ENCODE measurements at places on chromosomes 1 and 21.

GRCh38 chr1:60152891-60153290 lies 79.3 kb upstream of the C1orf87 start:
- no peak for DNase-seq

DNA sequence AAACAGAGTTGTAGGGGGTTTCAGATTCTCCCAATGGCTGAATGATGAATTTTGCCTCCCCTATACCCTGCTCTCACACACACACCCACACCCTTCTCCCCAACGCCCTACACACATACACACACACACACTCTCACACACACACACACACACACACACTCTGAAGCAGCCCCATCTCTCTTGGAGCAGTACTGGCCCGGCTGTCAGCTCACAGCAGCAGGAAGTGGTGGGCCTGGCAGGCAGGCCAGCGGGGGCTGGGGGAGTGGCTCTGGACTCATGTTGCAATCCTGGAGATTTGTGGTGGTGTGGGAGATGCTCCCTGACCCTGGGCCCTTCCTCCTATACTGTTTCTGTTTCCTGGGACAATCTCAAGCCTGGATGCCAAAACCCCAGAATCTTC lies 2.2 kb downstream of the IKBKE start:
- DNase-seq, result peak; percentile 91

DNA sequence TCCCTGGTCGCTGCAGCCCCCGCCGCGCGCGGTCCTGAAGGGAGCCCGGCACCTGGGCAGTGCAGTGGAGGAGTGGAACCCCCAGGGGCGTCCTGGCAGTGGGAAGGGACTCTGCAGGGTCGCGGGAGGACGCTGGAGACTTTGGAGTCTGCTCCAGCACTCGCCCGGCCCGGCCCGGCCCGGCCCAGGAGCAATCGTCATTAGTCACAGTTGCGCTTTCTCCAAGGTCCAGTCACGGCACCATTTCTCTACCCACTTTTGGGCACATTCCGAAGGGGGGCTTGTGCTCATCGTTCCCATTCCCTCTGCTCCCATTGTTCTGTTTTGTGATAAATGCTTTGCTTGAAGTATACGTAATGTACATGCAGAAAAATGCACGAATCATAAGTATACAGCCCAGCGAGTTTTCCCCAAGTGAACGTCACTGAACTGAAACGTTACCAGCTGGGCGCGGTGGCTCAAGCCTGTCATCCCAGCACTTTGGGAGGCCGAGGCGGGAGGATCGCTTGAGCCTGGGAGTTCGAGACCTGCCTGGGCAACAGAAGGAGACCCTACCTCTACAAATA lies 999 bp downstream of the THAP3 start:
- peak; percentile 1 for DNase-seq

GRCh38 chr1:64235181-64235580 lies 31.8 kb downstream of the UBE2U start:
- no peak for DNase-seq

DNA sequence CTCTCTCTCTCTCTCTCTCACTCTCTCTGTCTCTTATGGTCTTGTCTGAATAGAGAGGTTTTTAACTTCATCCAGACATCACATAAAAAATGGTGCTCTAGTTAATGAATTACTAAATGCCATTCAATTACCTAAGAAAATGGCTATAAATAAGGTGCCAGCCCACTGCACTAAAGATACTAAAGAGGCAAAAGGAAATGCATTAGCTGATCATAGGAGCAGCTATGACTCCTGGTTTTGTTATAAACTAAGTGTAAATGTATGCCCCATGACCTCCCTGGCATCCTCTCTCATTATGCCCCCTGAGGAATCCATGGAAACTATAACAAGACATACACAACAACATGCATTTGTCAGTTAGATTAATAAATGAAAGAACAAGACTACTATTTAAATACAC lies 57.5 kb upstream of the PDC start:
- no peak for DNase-seq

- DNase-seq, result no peak
These were observed 155.6 kb downstream of the SDCCAG8 start for GRCh38 chr1:243411472-243411871.

GRCh38 chr21:26550326-26550725 lies 22.8 kb downstream of the CYYR1 start:
- DNase-seq, result no peak

- DNase-seq, result no peak
These were observed 16.3 kb upstream of the MTARC1 start for GRCh38 chr1:220770245-220770913.

- DNase-seq, result no peak
These were observed 81.3 kb upstream of the COL6A1 start for GRCh38 chr21:45900034-45900868.

- DNase-seq, result no peak
These were observed 3.6 kb downstream of the OTUD3 start for GRCh38 chr1:19885821-19886220.

DNA sequence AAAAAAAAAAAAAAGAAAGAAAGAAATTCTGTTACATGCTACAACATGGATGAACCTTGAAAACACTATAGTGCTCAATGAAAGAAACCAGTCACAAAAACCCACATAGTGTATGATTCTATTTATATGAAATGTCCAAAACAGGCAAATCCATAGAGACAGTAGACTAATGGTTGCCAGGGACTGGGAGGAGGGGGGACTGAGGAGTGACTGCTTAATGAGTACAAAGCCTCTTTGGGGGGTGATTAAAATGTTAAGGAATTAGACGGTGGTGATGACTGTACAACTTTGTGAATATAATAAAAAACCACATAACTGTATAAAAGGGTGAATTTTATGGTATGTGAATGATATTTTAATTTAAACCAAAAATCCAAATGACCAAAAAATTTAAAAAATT lies 116.0 kb upstream of the GUCA2B start:
- no peak for DNase-seq

GRCh38 chr1:190416239-190416638 lies 61.4 kb downstream of the BRINP3 start:
- no peak for DNase-seq

DNA sequence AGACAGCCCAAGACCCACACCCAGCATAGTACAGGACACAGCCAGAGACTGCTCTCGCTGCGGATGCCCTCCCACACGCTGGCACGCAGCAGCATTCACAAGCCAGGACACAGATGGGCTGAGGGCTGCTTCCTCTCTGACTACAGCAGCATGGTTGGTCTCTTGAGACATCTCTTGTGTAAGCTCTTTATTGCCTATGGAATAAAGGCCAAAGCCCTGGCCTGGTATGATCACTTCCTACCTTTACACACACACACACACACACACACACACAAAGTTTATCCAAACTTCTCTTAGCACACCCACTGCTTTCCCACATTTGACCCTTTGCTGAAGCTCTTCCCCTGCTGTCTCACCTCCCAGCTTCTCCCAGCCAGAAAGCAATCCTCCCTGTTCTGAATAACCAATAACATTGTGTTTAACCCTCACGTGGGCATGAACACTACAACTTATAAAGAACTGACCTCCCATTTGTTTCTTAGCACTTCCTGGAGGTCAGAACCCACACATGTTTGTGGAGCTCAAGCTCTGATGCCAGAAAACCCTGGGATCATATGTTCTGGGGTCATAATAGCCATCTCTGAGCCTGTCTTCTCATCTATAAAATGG lies 1.2 kb upstream of the LUZP1 start:
- DNase-seq, result peak; percentile 98

GRCh38 chr1:182633657-182634281 lies 29.6 kb upstream of the RGS16 start:
- no peak for DNase-seq

DNA sequence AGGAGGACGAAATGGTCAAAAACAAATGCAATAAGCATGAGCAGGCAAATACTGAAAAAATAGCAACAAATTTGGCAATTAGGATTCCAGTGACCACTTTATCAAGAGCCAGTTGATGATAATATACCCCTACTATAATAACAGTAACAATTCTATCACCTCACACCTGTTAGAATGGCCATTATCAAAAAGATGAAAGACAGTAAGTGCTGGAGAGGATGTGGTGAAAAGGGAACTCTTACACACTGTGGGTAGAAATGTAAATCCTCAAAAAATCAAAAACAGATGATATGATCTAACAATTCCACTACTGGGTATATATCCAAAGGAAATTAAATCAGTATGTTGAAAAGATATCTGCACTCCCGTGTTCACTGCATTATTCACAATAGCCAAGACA lies 114.3 kb upstream of the GFI1 start:
- no peak for DNase-seq

GRCh38 chr1:6109688-6110087 lies 64.0 kb downstream of the KCNAB2 start:
- DNase-seq, result no peak

- DNase-seq, result no peak
These were observed 285.2 kb downstream of the PTGER3 start for GRCh38 chr1:70762386-70762785.

GRCh38 chr1:31409946-31410858 lies 2.8 kb upstream of the SERINC2 start:
- no peak for DNase-seq

DNA sequence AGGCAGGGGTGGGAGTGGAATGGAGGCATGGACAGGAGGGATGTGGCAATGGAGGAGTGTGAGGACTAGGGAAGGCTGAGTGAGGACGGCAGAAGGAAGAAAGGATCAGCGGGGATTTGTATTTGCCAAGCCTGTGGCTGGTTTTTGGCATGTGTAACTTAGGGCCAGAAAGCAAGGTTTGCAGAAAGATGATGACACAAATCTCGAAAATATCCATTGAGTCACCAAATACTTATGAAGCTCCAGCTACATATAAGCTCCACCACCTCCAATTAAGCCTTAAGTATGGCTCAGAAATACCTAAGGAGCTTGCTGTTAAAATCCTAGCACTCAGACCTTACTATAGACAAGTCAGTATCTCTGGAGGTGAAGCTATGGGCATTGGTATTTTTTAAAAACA lies 90.1 kb downstream of the OMA1 start:
- DNase-seq, result no peak

DNA sequence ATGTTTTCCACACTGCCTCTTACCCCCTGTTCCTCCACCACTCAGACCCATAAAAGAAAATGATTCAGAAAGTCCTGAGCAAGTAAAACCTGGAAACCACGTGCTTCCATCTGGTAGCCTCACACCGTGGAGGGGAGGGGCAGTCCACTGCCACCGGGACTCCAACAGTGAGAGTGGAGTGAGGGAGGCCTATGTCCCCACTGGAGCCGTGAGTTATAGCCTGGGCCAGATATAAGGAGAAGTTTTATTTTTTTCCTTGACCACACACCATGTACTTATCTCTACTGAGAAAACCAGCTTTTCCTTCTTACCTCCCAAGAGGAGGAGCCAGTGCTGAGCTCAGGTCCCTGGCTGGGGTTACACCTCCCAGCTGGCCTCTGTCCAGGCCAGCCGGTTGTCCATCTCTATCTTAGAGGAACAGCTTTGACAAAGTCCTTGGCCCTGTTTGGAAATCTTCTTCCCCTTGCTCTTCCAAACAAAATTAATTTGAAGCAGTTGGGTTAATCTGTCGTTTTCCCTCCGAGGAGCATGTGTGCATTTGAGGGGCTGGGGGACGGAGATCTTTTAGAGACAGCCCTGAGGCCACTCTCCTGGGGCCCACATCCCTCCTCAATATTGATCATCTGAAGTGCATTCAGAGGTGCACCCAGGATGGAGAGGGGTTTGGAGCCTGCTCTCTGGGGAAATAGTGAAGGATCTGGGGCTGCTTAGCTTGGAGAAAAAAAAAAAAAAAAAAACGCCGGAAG lies 49.1 kb upstream of the SERBP1 start:
- DNase-seq, result no peak

DNA sequence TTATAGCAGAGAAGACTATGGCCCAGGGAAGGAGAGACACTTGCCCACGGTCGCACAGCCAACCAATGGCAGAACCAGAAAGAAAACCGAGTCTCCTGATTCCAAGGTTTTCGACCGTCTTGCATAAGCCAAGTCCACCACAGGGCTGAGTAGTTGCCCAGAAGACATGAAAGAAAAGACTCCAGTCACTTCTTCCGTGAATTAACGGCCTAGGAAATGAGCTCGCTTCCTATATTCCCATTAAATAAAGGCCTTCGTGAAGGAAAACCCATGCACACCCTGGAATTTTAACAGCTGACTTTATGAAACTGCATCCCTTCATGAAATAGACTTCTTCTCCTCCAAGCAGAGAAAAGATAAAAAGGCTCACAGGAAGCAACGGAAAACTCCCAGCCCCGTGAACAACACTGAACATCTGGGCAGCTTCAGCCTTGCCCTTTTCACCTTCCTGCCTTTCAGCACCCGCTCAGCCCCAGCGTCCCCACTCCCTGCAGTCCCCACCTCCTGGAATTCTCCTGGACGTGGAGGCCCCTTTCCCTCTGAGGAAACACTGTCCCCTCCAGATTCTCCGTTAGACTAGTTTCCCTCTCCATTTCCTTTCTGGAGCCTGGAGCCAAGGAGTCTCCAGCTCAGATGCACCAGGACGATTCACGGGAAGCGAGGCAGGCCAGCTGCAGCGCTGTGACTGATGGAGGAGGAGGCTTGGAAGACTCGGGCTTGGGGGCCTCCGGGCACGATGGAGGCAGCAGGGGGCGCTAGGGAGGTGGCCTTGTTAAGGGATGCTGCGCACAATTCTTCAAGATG lies 2.7 kb upstream of the MYOC start:
- DNase-seq, result peak; percentile 72

- no peak for DNase-seq
These were observed 123.2 kb downstream of the NTNG1 start for GRCh38 chr1:107264007-107264406.

DNA sequence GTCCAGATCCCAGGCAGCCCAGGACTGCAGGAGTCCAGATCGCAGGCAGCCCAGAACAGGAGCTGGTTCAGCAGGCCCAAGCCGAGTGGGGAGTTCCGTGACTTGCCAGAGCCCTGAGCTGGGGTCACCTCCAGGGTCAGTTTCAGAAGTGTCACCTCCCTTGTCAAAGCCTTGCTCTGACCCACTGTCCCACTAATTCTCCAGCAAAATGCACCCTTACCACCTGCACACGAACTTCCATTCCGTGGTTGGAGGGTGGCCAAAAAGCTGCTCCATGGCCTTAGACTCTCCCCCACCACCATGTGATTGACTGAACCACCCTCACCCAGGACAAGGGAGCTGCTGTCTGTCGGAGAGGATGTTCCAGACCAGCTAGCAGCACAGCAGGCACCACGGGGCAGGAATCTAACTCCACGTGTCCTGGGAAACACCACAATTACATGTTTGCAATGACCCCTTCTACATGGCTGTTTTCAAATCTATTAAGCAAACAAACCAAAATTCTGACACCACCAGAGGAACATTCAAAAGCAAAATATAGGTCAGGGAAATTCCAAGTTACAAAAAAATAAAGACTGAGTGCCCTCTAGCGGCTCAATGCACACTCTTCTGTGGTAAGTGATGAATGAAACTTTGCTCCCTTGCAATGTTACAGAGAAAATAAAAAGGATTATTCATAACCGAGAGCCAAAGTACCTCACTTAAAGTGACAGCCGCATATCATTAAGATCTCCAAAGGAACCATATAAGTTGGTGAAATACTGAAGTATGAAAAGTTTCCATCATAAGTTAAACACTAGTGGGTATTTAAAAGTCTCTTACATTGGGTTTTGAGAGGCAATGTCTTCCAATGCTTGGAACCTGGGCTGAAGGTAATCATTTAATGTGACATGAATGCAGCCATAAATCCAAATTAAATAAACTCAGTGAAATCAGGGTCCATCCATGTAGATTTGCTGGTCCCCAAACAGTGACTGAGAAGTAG lies 76.3 kb downstream of the NPHP4 start:
- peak; percentile 4 for DNase-seq

- no peak for DNase-seq
These were observed 108.7 kb downstream of the TOMM20 start for GRCh38 chr1:235019961-235020360.

Measured in inflammatory macrophage (primary cell).